ENCODE measurements at places on chromosomes 6 and 20. TPM values are rescaled to one million over a fixed set of nuclear protein-coding genes. Genes with fewer than 3 reads are reported as not detected.

Gene TREM1
- total RNA-seq = not detected

Gene PNLDC1
- not detected for total RNA-seq

DNA sequence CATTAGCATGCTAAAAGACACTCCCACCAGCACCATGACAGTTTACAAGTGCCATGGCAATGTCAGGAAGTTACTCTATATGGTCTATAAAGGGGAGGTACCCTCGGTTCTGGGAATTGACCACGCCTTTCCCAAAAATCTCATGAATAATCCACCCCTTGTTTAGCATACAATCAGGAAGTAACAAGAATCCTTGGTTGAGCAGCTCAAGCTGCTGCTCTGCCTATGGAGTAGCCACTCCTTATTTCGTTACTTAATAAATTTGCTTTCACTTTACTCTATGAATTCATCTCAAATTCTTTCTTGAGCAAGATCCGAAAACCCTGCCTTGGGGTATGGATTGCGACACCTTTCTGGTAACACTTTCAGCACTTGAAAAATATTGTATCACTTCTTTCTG is 243.0 kb downstream of the BMP2 start:
- peak; percentile 44 for DNase-seq

DNA sequence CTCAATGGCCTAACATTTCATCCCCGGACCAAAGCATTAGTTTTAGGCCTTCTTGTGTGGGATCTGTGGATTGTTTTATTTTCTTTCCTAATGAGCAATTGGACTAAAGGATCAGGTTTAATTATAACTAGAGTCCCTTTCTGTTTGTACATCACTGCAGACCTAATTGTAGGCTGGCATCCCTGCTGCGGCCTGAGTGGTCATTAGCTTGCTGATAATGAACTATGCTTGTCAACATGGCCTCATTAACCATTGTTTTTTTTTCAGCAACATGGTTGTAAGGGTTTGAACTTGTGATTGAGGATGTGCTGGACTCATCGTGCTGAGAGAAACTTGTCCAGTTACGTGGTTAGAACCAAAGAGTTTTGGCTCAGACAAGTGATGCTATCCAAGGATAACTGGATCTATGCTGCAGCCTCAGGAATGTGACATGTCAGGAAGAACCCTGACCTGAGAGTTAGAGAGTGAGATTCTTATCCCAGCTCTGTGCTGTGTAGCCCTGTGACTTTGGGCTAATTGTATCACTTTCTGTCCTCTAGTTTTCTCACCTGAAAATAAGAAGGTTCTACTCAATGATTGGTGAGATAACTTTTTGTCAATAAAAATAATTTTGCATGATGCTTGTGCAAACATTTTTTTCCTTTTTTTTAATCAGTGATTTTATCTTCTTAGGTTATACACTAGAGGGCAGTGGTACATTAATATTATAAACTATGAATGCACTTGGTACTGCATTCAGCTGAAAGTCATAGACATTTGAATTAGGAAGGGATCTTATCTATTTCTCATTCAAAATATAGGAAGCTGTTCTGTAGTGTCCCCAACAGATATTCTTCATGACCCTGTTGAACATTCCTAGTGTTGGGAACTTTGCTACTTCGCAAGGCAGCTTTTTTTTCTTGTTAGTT is 140.9 kb downstream of the RNF144B start:
- DNase-seq = peak; percentile 38

DNA sequence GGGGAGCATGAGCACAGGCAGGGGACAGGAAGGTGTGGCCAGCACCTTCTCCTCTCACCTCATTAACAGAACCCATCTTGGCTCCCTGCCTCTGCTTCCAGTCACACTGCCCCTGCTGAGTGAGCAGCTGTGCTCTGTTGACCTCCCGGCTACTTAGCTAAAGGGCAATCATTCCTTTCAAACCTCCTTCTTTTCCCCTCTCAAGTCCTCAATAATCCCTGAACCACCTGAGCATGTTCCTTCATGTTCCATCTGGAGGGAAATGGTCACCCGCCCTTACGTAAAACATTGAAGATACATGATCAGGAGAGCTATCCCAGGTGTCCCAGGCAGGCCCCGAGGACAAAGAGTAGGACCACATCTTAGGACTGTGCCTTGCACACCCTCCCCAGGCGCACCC is 21.7 kb upstream of the MRPS10 start:
- no peak for DNase-seq

DNA sequence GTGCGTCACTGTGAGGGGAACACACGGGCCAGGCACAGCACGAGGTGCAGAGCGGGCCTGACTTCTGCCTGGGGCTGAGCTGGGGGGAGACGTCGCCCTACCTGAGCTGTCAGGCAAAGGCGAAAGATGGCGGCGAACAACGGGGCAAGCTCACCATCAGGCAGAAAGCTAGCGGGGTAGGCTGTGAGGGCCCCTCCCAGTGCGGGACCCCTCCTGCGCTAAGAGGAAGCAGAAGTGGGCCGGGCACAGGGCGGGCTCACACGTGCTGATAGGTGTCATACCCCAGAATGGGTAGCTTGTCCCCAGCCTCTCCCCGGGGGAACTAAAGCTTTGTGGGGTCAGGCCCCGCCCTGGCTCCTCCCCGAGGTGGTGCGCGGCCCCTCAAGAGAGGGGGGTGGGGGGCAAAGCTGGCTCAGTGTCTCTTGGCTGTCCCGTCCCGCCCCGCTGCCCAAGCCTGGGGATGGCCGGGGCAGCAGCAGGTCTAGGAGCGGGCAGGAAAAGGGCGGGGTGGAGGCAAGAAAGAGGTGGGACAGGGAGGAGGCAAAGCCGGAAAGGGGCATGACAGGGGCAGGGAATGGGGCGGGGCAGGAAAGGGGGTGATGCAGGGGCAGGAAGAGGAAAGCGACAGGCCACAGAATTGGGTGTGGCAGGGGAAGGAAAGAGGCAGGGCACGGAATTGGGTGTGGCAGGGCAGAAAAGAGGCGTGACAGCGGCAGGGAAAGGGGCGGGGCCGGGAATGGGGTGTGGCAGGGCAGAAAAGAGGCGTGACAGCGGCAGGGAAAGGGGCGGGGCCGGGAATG is 14.7 kb downstream of the UCKL1 start:
- DNase-seq = no peak

DNA sequence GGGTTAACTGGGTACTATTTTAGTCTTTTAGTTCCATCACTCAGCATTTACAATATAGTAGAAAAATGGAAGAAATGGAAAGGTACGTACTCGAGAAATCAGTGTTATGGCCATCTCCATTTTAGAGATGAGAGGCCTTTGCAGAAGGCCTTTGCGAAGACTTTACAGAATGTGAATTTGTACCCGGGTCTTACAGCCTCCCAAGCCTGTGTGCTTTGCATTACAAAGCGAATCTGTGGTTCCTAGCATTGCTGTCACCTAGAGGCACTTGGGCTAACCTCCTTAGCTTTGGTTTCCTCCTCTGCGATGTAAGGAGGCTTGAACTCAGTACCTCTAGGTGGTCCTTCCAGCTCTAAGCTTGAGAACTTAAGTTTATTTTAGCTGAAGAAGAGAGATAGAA is 10.9 kb downstream of the VAPB start:
- DNase-seq = no peak

Data from M059J (cell line).